ENCODE measurements at places on chromosomes 7 and 10. TPM values are rescaled to one million over a fixed set of nuclear protein-coding genes. Genes with fewer than 3 reads are reported as not detected.

DNA sequence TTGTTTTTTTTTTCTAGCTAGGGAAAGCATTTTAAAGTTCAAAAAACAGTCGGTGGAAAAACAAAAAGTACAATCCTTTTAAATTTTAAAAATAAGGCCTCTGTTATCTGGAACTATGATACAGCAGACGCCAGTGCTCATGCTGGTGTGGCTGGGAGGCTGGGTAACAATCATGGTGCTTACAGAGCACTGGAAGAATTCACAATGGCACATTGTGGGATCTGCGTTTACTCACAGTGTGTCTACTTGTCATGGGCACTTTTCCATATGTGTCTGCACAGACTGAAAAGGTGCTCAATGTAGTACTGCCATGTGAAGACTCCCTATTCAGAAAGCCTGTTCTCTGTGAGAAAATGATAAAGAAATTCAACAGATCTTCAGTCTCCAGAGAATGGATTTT lies 278.2 kb upstream of the IMMP2L start:
- H3K27me3 ChIP-seq, result no peaks in the 10 kb centered on the region
- H3K4me1 ChIP-seq, result no peaks in the 10 kb centered on the region
- no peak overlapping the region for H3K4me3 ChIP-seq

DNA sequence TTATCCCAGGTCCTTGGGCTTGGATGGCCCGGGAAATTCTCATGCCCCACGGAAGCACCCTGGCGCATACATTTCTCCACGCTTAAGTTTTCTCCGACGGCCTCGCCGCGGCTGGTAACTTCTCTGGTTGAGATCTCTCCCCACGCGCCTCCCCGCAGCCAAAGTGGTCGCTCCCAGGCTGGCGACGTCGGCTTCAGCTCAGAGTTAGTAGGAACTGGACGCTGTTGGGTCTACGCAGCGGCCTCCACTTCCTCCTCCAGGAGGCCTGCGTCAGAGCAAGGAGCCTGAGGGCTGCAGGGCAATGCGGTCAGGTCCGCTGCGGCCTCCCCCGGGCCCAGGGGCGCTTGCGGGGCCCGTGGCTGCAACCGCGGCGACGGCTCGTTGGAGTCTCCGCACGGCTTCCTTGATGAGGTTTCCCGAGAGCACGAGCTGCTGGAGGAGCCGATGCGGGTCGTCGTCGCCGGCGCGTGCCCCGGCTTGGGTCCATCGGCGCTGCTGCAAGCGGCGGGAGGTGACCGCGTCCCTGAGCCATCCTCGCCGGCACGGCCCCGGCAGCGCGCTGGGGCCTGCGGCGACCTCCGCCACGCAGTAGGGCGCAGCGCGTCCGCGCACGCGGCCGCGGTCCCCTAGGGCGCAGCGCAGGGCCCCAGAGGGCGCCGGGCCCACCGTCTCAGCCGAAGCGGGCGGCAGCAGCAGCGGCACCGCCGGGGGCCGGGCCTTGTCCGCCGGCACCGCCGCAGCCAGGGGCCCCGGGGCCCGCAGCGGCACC lies 744 bp downstream of the FRAT2 start:
- H3K4me3 ChIP-seq, result peak overlapping the region; percentile 80
- peaks cover 24% of the 10 kb centered on the region for H3K36me3 ChIP-seq
- peaks cover 17% of the 10 kb centered on the region for H3K4me1 ChIP-seq
- H3K27me3 ChIP-seq, result no peaks in the 10 kb centered on the region
- peak overlapping the region; percentile 99 for H3K27ac ChIP-seq

The CYP3A7 gene
- polyA plus RNA-seq, result 1.6 TPM

DNA sequence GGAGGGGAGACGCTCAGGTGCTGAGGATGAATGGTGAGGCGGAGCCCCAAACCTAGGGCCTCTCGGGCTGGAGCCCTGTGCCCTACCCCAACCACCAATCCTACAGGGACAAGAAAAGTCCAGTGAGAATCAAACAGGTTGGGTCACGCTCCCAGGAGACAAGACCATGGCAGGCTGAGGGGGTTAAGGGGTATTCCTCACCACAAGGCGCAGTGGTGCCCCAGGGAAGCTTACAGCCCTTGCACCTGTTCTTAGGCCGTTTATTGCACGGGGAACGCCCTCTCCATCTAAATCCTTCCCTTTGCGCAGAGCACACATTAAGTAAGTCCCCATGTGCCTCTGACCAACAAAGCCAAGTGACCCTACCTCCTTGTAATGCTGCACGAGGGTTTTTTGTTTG lies 3.5 kb downstream of the FZD9 start:
- H3K27me3 ChIP-seq, result no peaks in the 10 kb centered on the region
- H3K4me3 ChIP-seq, result no peak overlapping the region
- no peak for DNase-seq
- H3K27ac ChIP-seq, result no peak overlapping the region
- H3K4me1 ChIP-seq, result peaks cover 12% of the 10 kb centered on the region
- H3K36me3 ChIP-seq, result no peaks in the 10 kb centered on the region

The VENTX gene
- 0.14 TPM for polyA plus RNA-seq

GRCh38 chr10:70096016-70096704 lies 36.5 kb downstream of the AIFM2 start:
- no peaks in the 10 kb centered on the region for H3K4me1 ChIP-seq
- H3K36me3 ChIP-seq, result no peaks in the 10 kb centered on the region
- no peak for DNase-seq
- no peaks in the 10 kb centered on the region for H3K27me3 ChIP-seq

DNA sequence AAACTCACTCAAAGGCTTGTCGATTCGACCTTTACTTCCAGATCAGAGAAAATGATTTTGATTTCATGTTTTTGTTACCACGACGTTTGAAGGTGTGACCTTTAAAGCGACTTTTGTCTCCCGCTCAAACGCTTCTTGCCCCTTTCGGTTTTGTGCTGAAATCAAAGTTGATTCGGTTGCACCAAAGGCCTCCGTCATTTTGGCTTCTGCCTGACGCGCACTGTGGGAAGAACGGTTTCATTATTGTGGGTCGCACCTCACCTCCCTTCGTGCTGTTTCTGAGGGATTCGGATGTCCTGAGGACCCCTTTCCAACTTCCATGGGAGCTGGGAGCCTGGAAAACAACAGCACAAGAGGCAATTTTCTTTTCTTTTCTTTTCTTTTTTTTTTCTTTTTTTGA lies 176.9 kb downstream of the DNAJB6 start:
- no peaks in the 10 kb centered on the region for H3K36me3 ChIP-seq
- DNase-seq, result no peak
- no peak overlapping the region for H3K4me3 ChIP-seq
- peaks cover 48% of the 10 kb centered on the region for H3K27me3 ChIP-seq

The ZNF365 gene
- 0.27 TPM for polyA plus RNA-seq

The OR6V1 gene
- polyA plus RNA-seq, result not detected

DNA sequence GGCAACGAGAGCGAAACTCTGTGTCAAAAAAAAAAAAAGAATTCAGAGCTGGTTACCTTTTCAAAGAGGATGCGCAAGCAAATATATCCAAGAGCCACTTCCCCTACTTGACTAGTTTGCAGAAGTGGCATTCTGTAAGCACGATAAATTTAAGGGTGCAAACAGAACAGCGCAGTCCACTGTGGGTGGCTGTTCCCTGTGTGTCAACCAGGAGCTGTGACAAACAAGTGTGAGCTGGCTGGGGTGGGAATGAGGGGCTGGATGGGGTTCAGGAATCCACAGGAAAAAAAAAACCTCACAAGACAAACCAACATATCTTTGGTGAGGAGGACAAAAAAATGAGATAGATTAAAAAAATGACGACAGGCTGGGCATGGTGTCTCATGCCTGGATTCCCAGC lies 15.9 kb downstream of the GUSB start:
- H3K4me3 ChIP-seq, result no peak overlapping the region
- no peak overlapping the region for H3K27ac ChIP-seq
- no peak for DNase-seq
- no peaks in the 10 kb centered on the region for H3K4me1 ChIP-seq
- peaks cover 100% of the 10 kb centered on the region for H3K36me3 ChIP-seq

The ARHGEF5 gene
- 37.1 TPM for polyA plus RNA-seq

DNA sequence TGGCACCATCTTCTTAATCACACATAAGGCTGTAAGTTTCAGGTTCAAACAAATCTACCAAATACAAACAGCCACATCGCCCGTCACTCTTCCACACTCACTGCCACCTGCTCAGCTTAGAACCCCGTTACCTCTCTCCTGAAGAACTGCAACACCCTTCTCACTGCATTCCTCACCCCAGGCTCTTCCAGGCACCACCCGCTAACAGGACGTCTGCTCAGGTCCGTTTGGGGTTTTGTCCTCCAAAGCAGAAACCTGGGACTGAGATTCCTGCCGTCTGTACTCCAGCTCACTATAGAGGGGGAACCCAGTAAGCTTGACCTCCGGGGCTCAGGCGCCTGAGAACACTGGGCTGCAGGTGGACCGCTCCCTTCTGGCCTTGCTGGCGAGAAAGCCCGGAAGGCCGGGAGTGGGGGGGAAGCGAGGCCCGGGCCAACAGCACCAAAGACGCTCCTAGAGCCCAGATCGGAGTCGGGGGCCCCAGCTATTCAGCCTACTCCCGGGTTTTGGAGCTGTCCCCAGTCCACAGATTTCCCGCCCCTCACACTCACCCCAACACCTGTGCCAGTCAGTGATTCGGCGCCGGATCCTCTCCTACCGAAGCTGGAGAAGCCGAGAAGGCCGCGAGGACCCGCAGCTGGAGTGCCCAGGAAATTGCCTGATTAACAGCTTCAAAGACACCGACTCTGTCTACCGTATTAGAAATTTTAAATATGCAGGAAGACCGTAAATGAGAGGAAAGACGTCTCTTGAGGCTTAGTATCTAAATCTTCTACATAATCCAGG lies at the start of gene AP3M1:
Gene AP3M1, minus strand, starts transcription at position 625 of the 786 bp plus-strand sequence. CDS start 12,449 bp downstream, outside the sequence.
- H3K4me3 ChIP-seq, result peak within 1 kb of the TSS; percentile 90
- DNase-seq, result peak; percentile 89
- peak within 1 kb of the TSS; percentile 89 for H3K27ac ChIP-seq
- peaks cover 49% of the 10 kb centered on the region for H3K4me1 ChIP-seq
- no peaks in the 10 kb centered on the region for H3K27me3 ChIP-seq
- peaks cover 8% of the 10 kb centered on the region for H3K36me3 ChIP-seq

DNA sequence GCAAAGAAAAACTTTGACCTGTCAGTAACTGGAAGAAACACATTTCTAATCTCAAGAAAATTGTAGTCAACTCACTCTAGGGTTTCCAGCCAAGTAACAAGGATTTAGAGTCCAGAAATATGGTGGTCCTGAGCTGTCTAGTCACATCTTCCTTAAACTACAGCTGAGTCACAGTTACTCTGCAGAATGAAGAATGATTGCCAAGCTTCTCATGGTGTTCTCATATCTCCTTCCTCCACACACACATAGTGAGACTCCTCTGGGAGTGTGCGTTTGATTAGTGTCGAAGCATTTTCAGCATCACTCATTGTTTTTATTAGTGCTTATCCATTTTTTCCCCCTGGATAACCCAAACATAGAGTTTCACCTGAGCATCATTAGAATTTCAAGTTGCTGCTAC lies 93.1 kb upstream of the CXCL12 start:
- no peaks in the 10 kb centered on the region for H3K36me3 ChIP-seq
- H3K27ac ChIP-seq, result no peak overlapping the region
- H3K27me3 ChIP-seq, result no peaks in the 10 kb centered on the region
- H3K4me3 ChIP-seq, result no peak overlapping the region
- no peaks in the 10 kb centered on the region for H3K4me1 ChIP-seq

GRCh38 chr10:100341953-100342626 lies 4.9 kb upstream of the SCD start:
- no peak overlapping the region for H3K27ac ChIP-seq
- peaks cover 9% of the 10 kb centered on the region for H3K27me3 ChIP-seq
- no peaks in the 10 kb centered on the region for H3K36me3 ChIP-seq
- no peaks in the 10 kb centered on the region for H3K4me1 ChIP-seq
- H3K4me3 ChIP-seq, result no peak overlapping the region
- no peak for DNase-seq

The HOXA2 gene
- 18.0 TPM for polyA plus RNA-seq

The WDFY4 gene
- polyA plus RNA-seq, result 4.3 TPM

DNA sequence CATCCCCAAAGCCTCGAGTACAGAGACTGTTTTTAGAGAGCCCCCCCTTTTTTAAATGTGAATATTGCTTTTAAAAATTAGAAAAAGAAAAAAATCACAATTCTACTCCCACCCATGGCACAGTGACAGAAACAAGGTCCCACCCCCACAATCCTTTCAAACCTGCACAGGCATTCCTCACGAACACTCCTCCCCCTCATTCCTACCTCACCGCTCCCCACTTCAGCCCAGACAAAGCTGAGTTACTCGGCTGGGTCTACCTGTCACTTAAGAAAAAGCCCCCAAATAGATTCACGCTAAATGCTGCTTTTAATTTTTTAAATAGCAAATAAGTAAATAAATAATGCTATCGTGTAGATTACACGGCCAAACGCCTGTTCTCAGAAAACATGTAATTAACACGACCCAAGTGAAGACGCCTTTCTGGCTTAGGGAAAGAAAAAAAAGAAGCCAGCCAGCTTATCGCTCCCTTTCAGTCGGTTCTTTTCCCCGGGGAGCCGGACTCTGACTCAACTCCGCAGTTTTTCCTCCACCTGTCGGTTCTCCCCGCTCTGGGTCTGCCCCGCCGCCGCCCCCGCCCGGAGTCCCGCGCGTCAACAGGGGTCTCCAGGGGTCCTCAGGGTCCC lies 739 bp downstream of the MPP7 start:
- peaks cover 14% of the 10 kb centered on the region for H3K27me3 ChIP-seq
- peak overlapping the region; percentile 82 for H3K4me3 ChIP-seq
- H3K27ac ChIP-seq, result peak overlapping the region; percentile 95

GRCh38 chr10:78702186-78702585 lies 366.6 kb upstream of the ZMIZ1 start:
- H3K4me1 ChIP-seq, result no peaks in the 10 kb centered on the region
- H3K27ac ChIP-seq, result no peak overlapping the region
- H3K27me3 ChIP-seq, result no peaks in the 10 kb centered on the region
- H3K36me3 ChIP-seq, result no peaks in the 10 kb centered on the region
- no peak for DNase-seq

GRCh38 chr10:90557385-90557784 lies 300.5 kb downstream of the HTR7 start:
- H3K27me3 ChIP-seq, result no peaks in the 10 kb centered on the region
- H3K4me3 ChIP-seq, result no peak overlapping the region
- no peaks in the 10 kb centered on the region for H3K36me3 ChIP-seq
- no peak for DNase-seq
- no peak overlapping the region for H3K27ac ChIP-seq
- H3K4me1 ChIP-seq, result no peaks in the 10 kb centered on the region

DNA sequence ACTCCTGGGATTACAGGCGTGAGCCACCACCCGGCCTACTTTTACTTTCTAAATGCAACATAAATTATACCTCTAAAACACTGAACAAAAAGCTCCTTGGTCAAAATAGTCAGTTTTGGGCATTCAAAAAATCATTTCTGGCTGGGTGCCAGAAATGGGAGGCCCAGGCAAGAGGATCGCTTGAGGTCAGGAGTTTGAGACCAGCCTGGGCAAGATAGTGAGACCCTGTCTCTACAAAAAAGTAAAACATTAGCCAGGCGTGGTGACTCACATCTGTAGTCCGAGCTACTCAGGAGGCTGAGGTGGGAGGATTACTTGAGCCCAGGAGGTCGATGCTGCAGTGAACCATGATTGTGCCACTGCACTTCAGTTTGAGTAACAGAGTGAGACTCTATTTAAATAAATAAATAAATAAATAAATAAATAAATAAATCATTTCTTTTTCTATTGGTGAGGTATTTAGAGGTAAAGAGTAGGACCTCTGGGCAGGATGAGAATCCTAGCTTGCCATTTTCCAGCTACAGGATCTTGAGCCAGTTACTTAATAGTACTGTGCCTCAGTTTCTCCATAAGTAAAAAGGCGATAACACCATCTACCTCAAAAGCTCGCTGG lies 87.6 kb downstream of the SKIDA1 start:
- no peaks in the 10 kb centered on the region for H3K36me3 ChIP-seq
- no peaks in the 10 kb centered on the region for H3K27me3 ChIP-seq
- H3K27ac ChIP-seq, result no peak overlapping the region
- DNase-seq, result no peak
- no peak overlapping the region for H3K4me3 ChIP-seq
- no peaks in the 10 kb centered on the region for H3K4me1 ChIP-seq

Measured in left lung (tissue), 14 donors.